ENCODE measurements at places on chromosomes 2 and 18.

GRCh38 chr2:187093771-187094412 is 244.9 kb upstream of the ZSWIM2 start:
- no peak for DNase-seq

DNA sequence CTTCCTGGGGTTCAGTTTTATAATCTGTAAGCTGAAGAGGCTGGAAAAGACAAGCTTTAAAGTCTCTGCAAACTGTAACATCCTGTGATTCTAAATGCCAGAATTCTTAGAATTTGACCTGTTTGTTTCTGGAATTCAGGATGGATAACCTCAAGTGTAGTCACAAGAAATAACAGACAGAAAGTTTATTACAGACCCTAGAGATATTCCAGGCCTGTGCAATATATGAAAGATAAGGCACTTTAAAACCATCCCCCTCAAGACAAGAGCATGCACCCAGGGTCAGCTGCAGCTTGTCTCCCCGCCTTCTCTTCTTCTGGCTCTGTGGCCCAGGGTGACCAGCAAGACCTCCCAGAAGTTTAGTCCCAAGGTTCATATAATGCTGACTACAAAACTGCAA is 298.7 kb upstream of the ACVR2A start:
- no peak for DNase-seq

DNA sequence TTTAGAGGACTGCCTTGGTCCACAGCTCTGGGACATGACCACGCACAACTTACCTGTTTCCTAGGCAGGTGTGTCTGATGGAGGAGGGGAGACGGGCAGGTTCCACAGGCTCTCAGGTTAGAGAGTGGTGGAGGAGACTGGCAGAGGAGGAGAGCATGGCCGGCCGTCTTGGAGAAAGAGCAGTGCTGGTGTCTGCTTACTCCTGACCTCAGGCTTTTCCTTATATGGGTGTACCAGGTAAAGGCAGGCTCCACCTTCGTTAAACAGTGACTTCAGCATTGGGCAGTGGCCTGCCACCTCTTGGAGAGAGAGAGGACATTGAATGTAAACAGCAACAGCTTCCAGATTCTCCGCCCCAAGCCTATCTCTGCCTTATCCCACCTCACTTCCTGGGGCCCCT is at the start of gene CAPN13:
TSS of gene CAPN13 (minus strand) at position 198 of the 400 bp plus-strand sequence. CDS start 20,121 bp downstream, outside the sequence.
- DNase-seq = no peak

- no peak for DNase-seq
Observed at GRCh38 chr2:176339208-176339607, 70.0 kb downstream of the MTX2 start.

DNA sequence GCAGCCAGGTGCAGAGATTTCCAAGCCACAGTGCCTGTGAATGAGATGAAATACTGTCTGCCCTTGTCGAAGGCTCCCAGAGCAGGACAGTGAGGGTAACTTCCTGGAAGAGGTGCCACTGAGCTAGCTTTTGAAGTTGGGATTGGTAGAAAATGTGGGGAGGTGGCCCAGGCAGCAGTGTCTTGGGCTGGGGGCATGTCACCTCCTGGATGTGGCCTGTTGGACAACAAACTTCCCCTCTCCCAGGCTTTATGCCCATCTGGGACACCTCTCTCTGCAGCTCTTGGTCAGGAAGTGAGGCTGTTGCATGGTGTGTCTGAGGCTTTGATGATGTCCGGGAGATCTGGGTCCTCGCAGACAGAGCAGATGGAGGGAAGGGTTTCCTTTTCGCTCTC is 151.4 kb downstream of the DYSF start:
- DNase-seq = no peak

GRCh38 chr18:3604235-3604497 is 154.2 kb downstream of the TGIF1 start:
- DNase-seq = no peak

GRCh38 chr18:12239431-12239830 is 14.7 kb upstream of the CIDEA start:
- no peak for DNase-seq

GRCh38 chr2:124953921-124954320 is 928.8 kb downstream of the CNTNAP5 start:
- DNase-seq = no peak

DNA sequence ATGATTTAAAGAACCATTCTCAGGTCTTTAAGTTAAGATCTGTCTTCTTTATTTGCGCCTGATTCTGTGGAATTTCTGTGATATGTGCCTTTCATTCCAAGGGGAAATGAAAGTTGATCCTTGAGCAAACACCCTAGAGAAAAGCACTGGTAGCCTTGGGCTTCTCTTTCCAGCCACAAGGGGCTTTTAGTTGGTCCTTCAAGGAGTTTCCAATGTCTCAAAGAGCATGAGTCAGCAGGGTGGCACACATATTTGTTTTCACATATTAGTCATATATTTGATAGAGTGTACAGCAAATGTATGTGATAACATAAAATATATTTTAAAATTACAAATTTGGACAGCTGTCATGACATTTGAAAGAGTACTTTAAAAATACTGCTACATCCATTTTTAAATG is 339.5 kb downstream of the TXNL1 start:
- DNase-seq = no peak

GRCh38 chr2:79513711-79514110 is 860 bp downstream of the CTNNA2 start:
- DNase-seq = no peak

DNA sequence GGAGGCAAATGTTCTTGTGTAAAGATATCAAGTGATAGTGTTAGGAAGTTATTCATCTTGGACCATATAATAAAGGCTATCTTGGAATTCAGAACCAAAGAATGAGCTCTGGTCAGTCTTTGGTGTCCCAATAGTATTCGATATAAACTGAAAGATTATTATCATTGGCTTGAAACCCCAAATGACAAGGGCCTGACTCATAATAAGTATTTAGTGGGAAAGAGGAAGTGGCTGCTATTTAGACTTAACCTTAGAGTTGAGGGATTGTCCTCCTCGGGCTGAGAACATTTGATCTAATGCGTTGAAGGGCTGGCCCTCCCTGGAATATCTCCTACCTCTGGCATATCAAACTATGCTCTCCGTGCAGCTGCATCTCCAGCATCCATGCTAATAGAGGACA is 67.5 kb downstream of the CDH20 start:
- DNase-seq = no peak

DNA sequence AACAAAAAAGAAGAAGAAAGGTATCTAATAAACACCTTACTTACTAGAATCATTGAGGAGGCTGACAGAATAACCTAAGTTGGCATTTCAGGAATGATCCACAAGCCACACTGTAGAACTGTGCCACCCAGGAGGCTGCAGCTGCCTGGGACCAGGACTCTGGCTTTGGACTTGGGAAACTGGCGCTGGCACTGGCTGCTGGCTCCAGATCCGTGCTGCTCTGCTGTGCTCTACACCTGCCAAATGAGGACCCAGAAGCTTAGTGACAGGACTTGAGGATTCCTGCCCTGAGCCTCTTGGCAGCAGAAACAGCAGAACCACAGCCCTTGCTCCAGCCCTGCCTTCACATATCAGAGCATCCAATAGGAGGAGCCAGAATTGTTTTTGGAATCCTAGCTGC is 113.5 kb downstream of the CABLES1 start:
- no peak for DNase-seq

GRCh38 chr2:70115646-70116442 is 28.6 kb downstream of the PCBP1 start:
- no peak for DNase-seq

DNA sequence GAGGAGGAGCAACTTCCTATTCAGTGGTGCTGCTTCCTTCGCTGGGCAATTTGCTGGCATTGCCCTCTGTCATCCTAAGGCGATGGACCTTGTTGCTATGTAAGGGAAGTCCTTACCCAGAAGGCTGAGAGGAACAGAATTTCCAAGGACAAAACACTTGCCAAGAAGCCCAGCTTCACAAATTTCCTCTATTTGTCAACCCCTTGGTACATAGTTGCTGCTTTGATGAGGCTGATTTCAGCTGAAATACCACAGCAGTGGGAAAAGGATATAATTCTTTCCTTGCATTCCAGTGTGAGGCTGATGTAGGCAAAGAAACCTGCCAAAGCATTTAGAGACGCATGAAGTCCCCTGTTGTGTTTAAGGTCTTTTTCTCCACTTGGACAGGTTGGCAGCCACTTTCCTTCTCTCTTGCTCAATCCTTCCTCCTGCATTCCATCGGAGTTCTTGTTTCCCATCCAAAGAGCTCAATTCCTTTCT is 16.4 kb upstream of the ST3GAL5 start:
- no peak for DNase-seq
